Body of pancreas (tissue), 4 donors: ENCODE measurements at places on chromosomes 16 and 17.
A peak's percentile ranks its signal among the peaks of the same experiment; 100 is the strongest.

GRCh38 chr16:81624760-81625543, 154.1 kb upstream of the PLCG2 start:
- no peak for DNase-seq

- peak; percentile 85 for DNase-seq
Observed at GRCh38 chr17:36591434-36592315, at the start of gene DHRS11. Gene DHRS11, plus strand, starts transcription at chr17:36591879. Its CDS starts 131 bp downstream, at chr17:36592010.

GRCh38 chr16:13997933-13998332, 73.2 kb upstream of the MRTFB start:
- no peak for DNase-seq

- no peak for DNase-seq
Observed at GRCh38 chr16:86090461-86091170, 191.7 kb downstream of the IRF8 start.

- DNase-seq, result no peak
Observed at GRCh38 chr16:14070555-14070876, 603 bp upstream of the MRTFB start.

- DNase-seq, result no peak
Observed at GRCh38 chr17:43782913-43783680, 2.9 kb downstream of the CFAP97D1 start.
